Endodermal cell (in vitro differentiated cells): ENCODE measurements at places on chromosomes 13 and 19.

GRCh38 chr19:11140896-11141295, 14.7 kb downstream of the SPC24 start:
- no peak for DNase-seq

DNA sequence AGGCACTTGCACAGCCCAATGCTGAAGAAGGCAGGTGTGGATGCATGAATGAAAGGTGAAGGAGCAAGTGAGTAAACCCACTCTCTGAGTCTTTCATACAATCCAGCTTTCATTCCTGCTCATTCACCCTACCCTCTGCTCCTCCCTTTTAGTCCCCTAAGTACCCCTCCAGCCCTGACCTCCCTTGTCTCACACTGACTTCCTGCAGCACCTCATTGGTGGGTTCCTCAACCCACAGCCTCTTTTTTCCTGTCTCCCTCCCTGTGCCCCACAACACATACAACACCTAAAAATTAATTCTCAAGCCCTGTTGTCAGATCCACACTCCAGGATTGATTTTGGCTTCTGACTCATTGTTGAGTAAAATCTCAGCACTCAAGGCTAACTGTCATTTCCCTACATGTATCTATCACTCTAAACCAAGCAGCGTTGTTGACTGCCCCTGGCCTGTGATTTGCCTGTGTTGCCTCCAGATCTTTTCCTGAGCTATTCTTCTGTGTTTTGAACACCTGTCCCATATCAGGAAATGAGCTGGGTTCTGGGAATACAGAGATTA, 177.3 kb upstream of the SERP2 start:
- DNase-seq = no peak

DNA sequence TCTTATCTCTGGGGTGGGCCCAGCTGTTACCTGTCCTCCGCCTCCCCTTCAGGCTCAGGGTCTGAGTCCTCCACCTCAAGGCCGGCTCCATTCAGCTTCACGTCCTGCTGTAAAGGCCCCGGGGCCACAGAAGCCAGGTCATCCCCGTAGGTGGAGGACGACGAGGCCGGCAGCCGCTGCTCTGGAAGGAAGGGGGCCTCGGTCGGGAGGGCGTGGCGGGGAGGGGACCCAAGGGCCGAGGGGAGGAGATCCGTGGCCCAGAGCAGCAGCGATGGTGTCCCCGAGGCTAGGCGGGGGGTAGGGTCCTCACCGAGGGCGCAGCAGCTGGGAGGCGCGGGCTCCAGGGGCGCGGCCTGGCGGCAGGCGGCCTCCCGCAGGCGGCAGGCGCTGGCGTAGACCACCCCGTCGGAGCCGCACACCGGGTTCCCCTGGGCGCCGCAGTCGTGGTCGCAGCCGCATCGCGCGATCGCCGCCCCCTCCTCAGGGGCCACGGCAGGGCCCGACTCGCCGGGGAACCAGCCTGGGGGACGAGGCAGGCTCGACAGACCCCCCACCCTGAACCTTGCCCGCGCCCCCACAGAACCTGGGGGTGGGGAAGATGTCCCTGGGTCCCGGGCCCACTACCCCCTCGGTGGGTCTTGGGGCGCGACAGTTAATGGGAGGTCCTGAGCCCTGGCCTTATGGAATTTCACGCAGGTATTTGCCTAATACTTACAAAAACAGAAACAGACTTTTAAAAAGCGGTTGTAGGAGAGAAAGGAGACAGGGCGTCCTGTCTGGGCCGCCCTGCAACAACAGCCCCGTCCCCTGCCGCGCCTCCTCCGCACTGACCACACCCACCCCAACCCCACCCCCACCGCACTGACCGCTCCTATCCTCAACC, 7.6 kb downstream of the F2RL3 start:
- peak; percentile 85 for DNase-seq

DNA sequence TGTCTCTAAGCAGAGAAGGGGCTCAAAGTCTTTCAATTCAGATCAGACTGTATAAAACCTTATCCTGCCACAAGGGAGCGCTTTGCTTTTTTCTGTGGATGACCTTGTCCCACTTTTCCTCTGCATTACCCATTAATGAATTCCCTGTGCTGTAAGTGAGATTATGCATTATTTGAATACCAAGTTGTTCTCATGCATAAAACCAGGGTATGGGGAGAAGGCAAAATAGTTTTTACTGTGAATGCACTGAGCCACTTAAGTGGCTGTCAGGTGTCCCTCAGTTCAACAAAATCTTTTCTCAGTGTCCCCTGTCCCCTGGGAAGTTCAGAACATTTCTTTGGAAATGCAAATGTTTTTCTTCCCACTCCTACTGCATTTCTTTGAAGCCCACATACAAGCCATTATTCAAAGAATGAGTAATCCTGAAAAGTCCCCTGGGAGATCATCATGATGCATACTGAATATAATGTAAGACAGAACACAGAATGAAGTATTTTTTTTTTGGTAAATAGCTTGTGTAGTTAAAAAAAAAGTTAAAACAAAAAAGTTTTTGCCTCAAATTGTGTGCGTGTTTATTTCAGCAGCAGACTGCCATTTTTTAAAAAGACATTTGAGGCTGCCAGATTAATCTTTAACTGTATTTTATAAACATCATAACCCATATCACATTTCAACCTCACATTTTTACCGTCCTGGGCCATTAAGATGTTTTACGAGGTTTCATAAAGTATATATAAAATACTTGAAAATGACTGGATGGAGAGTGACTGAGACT, 506.7 kb upstream of the PCDH9 start:
- peak; percentile 82 for DNase-seq

DNA sequence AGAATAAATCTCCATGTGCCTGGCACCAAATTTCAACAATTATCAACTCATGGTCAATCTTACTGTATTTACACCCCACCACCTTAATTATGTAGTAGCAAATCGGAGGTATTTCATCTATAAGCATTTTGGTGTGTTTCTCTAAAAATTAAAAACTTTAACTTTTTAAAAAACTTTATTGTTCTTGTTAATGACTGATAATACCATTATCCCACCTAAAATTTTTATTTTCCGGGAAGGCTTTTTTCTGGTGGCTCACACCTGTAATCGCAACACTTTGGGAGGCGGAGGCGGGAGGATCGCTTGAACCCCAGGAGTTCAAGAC, 453 bp upstream of the PDCD2L start:
- DNase-seq = no peak

GRCh38 chr13:40665126-40666044, 1.1 kb downstream of the FOXO1 start:
- peak; percentile 77 for DNase-seq

GRCh38 chr19:55116232-55116858, 1.1 kb downstream of the PPP1R12C start:
- DNase-seq = peak; percentile 74

- no peak for DNase-seq
Measured at GRCh38 chr13:109400624-109401257, 385.6 kb downstream of the IRS2 start.

GRCh38 chr13:39596685-39597084, 6.3 kb downstream of the LHFPL6 start:
- DNase-seq = no peak

- DNase-seq = no peak
Measured at GRCh38 chr19:33282036-33282671, 20.2 kb downstream of the CEBPA start.

GRCh38 chr13:59721926-59722910, 441.5 kb downstream of the DIAPH3 start:
- DNase-seq = peak; percentile 65

- peak; percentile 30 for DNase-seq
Measured at GRCh38 chr13:112877539-112877938, 91.5 kb upstream of the MCF2L start.

GRCh38 chr19:54172471-54173358, at the start of gene TMC4:
TMC4 (minus strand) TSS chr19:54173160; CDS start chr19:54173117, 43 bp downstream.
- peak; percentile 94 for DNase-seq

DNA sequence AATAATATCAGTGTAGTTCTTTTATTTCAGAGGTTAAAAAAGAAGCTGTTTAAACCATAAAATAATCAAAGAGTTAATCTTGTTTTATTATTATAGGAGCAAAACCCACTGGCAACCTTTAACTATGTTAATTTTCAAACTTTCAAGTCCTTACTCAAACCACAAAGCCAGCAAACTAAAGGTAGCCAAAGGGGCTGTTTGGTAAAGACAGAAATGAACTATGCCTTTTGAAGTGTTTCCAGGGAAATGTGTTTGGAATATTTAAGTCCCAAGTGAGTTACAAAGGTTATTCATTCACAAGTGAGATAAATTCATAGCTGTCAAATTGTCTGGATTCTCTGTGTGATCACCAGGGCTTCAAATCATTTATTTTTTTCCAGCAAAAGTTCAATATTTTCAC, 264.7 kb downstream of the MZT1 start:
- no peak for DNase-seq

GRCh38 chr13:30329009-30329585, 21.7 kb upstream of the KATNAL1 start:
- no peak for DNase-seq
